ENCODE measurements at places on chromosomes 5 and 9.

GRCh38 chr9:127451858-127452656 is 747 bp downstream of the LRSAM1 start:
- peak; percentile 62 for DNase-seq

GRCh38 chr9:88531920-88532698 is 2.9 kb upstream of the NXNL2 start:
- DNase-seq: no peak

DNA sequence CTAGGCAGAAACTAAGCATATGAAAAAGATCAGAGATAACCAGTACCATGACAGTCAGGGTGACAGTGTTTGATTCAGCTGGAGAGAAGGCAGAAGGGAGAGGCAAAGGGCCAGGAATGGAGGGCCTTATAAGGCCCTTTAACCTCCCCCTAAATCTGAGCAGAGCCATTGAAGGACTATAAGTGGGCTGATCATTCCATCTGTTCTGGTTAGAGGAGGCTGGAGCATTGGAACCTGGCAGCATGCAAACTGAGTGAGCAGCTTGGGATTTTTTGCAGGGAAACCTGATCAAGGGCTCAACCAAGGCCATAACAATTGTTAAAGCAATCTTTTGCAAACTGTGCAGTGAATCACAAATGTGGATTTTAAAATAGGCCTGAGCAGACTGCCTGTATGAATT is 174.5 kb upstream of the DAP start:
- no peak for DNase-seq

DNA sequence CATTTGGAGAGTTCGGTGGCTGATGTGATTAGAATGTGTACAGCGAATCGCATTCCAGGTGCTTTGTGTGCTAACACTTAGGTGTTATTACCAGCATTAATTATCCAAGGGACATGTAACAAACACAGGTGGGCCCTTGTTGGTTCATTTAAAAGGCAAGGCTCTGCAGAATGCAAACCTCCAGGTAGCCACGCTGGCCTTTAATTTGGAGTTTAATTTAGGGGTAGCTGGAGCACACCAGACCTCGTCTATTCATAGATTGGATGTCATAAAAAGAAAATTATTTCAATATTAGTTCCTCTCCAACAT is 191.1 kb downstream of the MAT2B start:
- DNase-seq: no peak

- no peak for DNase-seq
Measured at GRCh38 chr9:126720661-126721563, 83.9 kb upstream of the ZBTB43 start.

DNA sequence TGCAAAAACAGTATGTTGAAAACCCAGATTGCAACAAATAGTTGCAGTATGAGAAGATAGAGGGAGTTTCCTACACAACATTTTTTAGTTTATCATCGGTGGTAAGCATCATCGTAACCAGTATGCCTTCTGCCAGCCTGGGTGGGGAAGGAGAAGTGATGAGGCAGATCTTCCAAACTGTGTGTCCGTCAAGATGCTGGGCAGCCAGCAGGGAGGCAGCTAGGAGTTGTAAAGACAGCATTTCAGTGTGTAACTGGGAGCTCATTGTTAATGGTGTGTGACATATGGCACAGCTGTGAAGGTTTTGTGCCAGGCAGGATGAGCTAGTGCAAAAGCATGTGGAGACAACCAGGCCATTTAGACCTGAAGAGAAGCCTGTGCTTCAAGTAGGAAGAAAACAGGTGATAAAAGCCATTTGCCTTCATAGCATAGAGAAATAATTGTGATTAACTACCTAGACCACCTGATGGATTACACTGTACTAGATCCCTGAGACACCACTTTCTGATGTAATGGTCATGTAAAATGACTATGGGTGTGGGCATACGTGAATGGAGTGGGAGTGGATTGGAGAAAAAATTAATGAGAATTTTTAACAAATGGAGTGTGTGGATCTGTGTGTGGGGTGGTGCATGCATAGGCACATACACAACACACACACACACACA is 347.0 kb upstream of the ADAMTSL1 start:
- peak; percentile 10 for DNase-seq

- DNase-seq: no peak
Measured at GRCh38 chr9:6512085-6512657, 99.2 kb downstream of the UHRF2 start.

DNA sequence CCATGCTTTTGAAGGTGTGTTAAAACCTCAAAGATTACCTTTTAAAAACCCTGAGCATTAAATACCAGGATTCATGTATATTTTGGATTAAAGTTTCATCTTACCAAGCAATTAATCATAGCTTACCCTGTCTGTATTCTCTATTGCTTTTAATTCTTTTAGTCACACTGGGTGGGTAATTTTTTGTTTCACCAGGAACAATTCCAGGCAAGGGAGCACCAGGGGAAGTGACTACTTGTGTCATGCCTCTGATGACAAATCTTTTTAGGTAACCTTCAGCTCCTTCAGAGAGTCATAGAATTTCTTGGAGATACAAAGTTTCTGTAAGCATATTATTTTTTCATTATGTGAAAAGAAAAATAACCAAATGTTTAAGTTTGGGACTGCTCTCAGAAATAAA is 33.4 kb upstream of the ANXA1 start:
- DNase-seq: no peak

DNA sequence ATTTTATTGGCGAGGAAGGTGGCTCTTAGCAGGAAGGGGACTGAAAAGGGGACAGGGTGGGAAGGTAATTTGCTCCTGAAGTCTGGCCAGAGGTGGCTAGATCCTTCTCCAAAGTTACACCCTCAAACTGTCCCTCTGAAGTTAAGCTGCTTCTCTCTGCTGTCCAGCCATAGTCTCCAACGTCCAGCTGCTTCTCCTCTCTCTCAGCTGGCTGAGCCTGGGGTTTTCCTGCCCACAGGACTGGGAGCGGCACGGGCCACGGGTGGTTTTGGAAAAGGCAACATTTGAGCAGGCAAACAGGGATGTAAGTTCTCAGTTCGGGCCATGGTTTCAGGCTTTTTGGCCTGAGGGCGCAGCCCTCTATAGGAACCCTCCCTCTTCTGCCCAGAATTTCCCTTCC is 128.3 kb downstream of the YIPF5 start:
- no peak for DNase-seq

GRCh38 chr5:120155873-120156272 is 308.2 kb upstream of the PRR16 start:
- no peak for DNase-seq

GRCh38 chr9:113221800-113222481 is 597 bp downstream of the SLC31A1 start:
- DNase-seq: no peak

DNA sequence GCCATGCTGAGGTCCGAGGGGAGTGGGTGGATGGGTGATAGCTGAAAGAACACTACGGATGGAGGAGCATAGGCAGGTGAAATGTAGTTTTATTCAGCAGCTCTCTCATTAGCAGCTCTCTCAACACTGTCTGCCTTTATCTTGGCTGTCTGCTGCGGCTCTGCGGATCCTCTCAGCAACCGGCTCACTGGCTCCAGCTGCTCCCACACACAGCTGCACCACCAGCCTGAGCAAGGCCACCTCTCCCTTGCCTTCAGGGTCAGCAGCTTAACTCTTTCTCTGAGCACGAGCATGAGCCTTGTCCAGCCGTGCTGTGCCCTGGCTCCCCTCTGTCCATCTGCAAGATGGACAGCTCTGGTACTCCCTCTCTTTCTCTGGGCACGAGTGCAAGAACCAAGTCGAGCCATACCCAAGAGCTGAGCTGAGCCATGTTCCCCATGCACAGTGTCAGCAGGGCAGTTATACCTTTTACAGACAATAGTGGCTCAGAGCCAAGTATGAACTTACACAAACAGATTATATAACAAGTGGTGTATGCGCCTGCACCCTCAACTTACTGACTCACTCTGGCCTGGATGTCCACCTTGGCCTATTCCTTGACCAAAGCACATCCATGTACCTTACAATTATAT is 108.5 kb downstream of the MACIR start:
- DNase-seq: peak; percentile 78

DNA sequence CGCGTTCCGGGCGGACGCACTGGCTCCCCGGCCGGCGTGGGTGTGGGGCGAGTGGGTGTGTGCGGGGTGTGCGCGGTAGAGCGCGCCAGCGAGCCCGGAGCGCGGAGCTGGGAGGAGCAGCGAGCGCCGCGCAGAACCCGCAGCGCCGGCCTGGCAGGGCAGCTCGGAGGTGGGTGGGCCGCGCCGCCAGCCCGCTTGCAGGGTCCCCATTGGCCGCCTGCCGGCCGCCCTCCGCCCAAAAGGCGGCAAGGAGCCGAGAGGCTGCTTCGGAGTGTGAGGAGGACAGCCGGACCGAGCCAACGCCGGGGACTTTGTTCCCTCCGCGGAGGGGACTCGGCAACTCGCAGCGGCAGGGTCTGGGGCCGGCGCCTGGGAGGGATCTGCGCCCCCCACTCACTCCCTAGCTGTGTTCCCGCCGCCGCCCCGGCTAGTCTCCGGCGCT is at the start of gene DAPK1:
DAPK1 (plus strand) TSS at position 264 of the 442 bp plus-strand sequence. CDS start 1,211 bp downstream, outside the sequence.
- peak; percentile 87 for DNase-seq

DNA sequence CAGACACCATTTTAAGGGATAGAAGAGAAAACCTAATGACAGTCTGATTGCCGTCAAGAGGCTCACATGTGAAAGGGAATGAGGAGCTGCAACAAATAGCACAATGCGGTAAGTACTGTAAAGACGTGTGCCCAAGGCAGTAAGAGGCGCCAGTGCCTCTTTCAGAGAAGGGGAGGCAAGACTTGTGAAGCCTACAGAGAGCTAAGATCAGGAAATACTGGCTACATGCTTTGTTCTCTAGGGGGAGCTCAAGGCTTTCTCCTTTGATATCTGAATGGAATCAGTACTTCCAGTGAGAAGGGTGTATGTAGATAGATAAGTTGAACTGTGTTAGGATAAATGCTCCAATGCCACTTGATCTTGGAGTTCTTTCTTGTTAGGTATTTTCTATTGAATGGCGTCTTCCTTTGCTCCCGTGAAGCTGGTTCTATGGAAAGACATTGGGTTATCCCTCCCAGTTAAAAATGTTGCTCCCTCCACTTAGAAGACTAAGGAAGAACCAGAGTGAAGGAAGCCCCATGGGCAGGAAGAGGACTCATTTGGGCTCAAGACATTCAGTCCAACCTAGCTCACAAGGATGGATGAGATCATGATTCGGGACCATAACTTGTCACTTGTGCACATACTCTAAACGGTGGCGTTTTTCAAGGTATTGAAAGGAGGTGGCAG is 23.5 kb upstream of the ALDOB start:
- peak; percentile 87 for DNase-seq

DNA sequence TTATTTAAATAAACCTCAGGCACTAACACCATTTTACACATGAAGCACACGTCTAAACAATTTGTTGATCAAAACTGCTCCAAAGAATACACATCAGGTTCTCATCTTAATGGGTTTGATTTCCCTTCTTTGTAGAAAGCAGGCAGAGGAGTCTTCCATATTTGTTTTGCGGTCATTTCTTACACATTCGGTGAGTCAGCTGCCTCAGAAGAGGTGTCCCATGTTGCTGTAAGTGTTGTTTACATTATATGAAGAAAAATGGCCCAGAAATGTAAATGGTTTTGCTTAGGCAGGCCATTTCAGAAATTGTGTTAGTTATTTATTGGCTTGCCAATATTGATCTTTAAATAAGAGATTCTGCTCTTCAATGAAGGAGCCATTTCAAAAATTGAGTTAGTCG is 325.8 kb downstream of the TENT4A start:
- no peak for DNase-seq

- DNase-seq: no peak
Measured at GRCh38 chr9:127075624-127076372, 46.6 kb downstream of the ANGPTL2 start.

DNA sequence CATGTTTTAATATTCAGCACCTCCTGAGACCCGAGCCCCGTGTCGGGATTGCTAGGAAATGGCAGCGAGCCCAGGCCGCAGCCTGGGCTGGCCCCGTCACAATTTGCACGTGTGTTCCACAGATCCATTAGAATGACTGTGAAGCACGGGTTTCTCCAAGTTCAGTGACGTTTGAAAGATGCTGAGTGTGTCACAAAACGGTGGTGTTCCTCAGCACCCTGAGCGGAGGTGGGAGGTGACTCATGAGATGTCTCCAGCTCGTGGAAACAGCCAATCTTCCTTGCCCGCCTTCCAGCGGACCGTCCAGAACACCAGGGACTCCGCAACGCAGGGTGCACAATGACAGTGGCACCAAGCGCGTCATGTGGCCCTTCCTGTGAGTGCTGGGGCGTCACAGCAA is 412.8 kb downstream of the IRX2 start:
- DNase-seq: no peak

DNA sequence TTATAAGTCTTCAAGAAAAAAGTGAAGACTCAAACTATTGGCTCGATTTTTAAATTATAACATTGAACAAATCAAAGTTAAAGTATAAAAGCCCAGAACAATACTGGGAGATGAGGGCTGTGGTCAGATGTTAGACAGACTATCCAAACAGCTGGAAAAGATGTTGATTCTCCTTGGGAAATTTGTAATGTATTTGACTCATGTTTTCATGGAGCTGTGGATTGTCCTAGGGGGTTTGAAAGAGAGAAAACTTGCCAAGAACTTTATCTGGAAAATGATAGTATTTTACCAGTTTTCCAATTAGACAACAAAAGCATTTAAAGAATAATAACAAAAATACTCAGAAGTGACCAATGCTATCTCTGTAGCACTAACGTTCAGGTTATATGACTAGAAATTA is 339.2 kb downstream of the ARL15 start:
- no peak for DNase-seq

DNA sequence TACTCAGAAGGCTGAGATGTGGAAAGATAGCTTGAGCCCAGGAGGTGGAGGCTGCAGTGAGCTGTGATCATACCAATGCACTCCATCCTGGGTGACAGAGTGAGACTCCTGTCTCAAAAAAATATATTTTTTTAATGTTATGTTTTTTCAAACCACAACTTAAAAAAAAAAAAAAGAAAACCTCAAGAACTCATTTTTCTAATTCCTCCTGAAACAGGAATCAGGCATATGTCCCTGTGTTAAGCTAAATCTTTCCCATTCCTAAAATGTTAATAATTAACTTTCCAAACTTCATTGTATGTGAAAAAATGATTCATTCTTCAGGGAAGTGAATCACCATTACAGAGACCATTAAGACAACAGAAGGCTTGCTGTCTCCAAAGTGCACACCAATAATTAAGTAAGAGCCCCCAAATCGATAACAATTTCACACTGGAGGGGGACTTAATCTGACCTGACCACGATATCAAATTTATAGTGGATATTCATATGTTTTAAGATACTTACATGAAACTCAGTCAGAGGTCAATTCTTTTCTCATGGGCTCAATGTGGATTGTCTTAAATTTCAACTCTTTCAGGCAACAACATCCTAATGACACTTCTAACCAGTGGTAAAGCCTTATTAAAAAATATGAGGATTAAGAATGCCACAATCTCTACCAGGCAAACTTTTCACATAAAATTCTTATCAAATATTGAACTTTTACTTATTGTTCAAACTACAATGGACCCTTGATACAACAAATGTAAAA is 5.2 kb downstream of the CEMIP2 start:
- DNase-seq: no peak

DNA sequence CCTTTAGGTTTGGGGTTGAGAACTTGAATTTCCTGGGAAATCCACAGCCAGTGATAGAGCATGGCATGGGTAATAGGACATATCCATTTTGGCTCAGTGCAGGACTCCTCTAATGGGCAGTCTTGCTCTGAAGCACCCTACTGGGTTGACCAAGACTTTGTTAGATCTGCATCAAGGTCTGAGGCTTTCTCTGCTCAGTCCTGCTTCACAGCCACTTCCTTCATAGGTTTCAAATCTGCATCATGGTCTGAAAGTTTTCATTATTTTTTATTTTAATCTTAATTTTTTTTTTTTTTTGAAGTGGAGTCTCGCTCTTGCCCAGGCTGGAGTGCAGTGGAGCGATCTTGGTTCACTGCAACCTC is 36.5 kb downstream of the KIF2A start:
- DNase-seq: no peak
